Erythroblast (primary cell): ENCODE measurements at places on chromosomes 6 and 20.

- no peak for DNase-seq
Observed at GRCh38 chr20:9087531-9088217, 18.8 kb downstream of the PLCB4 start.

DNA sequence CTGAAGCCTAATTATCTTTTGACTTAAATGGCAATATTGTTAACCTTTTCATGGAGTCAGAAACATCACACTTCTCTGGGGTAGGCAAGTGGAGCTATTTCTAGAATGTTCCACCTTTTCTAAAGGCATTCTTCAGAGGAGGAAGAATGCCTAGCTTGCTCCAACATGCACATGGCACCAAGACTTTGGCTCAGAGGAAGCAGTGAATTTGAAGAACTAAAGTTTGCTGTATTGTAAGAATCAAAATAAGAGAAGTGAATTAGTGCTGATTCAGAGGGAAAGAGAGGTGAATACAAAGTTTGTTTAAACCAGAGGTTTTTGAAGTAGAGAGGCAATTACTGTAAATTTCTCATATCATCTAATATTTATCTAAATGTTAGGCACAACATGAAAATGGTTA, 92.2 kb downstream of the SOBP start:
- DNase-seq = no peak

- no peak for DNase-seq
Observed at GRCh38 chr20:5374171-5374570, 57.4 kb upstream of the PROKR2 start.

GRCh38 chr6:126633373-126633772, 293.5 kb downstream of the CENPW start:
- no peak for DNase-seq

GRCh38 chr6:11364971-11365397, 132.5 kb upstream of the NEDD9 start:
- no peak for DNase-seq

- no peak for DNase-seq
Observed at GRCh38 chr20:63317061-63317460, 24.1 kb downstream of the COL20A1 start.
